ENCODE measurements at places on chromosomes 16 and 17.

DNA sequence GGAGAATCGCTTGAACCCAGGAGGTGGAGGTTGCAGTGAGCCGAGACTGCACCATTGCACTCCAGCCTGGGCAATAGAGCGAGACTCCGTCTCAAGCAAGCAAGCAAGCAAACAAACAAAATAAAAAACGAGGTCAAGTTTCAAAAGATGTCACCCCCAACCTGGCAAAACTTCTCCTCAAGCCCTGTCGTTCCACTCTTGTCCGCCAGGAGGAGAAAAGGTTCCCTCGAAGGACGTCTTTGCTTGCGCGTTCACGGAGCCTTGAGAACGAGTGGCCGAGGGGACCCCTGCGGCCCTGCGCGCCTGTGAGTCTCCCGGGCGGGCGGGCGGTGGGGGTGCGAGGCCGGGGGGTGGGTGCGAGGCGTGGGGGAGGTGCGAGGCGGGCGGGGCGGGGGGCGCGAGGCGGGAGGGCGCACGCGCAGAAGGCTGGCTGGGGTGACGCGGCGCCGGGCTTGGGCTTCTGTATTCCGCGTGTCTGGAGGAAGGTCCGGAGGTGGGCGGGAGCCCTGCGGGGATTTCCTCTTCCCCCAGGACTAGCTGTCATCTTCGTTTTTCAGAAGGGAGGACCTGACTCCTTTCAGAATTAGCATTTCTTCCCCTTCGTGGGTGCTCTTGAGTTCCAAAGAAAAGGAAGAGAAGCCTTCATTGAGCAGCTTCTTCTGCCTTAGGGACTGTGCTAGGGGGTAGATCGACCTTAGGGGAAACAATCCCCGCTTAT, 3.7 kb downstream of the SLC52A1 start:
- DNase-seq: peak; percentile 90

GRCh38 chr16:62462971-62463370, 426.7 kb upstream of the CDH8 start:
- no peak for DNase-seq

GRCh38 chr17:78294356-78294755, 62.9 kb downstream of the TMEM235 start:
- DNase-seq: no peak

GRCh38 chr16:75107505-75107904, 9.1 kb downstream of the LDHD start:
- no peak for DNase-seq

DNA sequence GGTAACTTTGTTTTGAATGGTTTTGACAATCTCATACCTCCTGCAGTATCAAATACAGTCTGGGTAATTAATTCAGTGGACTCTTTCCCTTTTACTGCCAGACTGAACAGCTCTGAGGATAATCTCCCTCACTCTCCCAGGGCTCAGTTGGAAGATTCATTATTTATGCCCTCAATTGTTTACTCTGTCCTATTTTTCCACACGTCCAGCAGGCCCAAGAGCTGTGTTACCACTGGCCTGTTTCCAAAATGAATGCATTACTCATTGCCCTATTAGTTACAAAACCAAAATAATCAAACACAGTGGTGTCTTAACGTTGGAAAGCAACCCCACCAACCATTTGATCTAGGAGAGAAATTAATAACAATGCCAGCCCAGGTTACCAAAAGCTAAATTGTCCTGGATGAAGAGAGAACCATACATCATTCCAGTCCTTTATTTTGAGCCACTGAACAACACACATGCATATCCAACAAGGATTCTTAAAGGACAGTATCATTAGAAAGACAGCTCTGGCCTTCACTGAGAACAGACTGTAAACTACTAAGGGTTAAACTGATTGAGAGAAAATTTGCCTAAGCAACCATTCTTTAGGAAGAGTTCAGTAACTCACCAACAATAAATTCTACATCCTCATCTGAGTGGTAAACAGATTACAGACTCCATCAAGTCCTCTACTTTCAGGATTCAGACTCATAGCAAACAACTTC, 34.5 kb downstream of the FAM222B start:
- DNase-seq: no peak

DNA sequence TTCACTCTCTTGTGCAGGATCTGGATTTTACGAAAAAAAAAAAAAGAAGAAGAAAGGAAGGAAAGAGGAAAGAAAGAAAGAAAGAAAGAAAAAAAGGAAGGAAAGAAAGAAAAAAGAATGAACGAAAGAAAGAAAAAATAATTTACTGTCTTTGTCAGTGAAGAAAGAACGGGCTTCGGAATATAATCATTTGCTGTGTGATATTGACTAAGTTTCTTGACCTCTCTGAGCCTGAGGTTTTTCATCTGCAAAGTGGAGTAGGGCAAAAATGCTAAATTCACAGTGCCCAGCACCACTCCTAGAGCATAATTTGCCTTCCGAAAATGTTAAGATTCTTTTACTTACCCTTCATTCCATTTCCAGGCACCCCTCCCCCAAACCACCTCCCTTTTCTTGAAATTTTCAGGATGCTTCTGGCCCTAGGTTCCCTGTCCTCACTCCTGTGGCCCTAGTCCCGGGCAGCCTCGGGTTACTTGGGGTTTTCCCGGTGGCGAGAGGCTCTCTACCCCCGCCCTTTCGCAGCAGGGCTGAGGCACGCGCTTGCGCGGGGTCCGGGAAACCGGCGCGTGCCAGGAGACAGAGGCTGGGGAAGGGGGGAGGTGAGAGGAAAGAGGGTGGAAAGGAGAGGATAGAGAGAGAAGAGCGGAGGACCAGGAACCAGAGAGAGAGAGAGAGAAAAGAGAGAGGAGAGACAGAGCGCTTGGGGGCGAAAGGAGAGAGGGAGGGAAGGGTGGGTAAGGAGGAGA, at the start of gene CNTNAP1:
TSS of gene CNTNAP1 (plus strand) at position 556 of the 746 bp plus-strand sequence. CDS start 299 bp downstream, outside the sequence.
- DNase-seq: no peak

DNA sequence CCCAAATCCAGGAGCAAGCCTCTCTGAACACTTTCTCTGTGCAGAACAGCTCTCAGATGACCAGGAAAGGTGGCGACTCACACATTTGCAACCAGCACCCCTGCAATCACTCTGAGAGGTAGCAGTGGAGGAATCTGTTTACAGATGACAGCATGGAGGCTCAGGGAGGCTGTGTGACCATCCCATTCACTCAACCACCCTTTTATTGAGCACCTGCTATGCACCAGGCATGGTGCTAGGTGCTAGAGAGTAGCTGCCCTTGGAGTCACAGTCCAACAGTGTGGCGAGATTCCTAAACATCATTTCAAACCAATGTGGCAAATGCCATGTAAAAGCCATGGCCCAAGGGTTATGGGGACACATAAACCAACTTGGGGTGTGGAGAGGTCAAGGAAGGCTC, 1.5 kb upstream of the ITGB4 start:
- no peak for DNase-seq

DNA sequence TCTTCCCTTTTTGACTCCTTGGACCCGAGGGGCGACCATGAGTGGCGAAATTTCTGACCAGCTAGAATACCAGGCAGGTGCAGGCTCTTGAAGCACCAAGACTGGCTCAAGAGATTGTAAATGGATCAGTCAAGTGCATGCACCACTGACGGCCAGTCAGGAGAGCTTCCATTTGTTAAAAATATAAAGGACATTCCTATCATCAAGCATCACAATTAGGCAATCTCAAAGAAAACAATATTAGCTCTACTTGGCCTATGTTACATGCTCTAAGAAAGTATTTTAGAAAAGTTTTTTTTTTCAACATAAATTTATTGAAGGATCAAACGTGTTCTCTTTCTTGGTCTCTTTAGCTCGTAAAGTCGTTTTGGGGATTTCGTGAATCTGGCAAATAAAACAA, 1.5 kb upstream of the PRKCA start:
- DNase-seq: no peak

DNA sequence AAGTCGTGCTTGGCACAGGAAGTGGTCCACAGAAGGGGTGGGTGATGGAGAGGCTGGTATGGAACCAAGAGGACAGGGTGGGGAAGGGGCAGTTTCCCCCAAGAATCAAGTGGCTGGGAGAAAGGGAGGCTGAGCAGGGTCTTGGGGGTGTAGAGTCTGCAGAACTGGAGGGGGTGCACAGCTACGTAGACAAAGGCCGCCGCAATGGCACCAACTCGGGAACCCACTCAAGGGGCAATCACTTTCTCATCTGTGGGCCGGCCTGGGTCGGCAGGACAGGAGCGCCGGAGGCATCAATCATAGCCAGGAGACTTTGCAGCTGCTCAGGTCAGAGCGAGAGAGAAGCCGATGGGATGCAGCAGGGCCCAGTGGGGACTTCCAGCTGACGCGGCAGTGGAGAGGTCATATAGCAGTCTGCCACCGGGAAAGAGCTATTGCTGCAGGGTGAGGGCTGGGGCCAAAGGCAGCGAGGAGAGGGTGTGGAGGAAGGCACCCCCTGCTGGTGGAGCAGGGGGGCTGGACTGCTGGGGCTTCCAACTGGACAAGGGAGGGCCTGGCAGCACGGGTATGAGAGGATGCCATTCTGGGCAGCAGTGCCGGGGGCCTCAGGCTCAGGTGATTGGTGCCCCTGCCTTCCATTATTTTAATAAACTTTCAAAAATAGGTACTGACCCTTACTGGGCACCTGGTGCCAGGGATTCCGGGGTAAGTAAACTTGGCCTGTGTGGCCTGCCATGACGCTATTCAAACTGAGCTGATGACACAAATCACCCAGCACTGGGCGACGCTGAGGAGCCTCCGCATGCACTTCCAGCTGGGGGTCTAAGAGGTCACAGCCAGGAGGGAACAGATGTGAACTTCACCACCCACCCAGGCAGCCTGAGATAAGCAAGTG, 52.5 kb upstream of the MTSS2 start:
- peak; percentile 58 for DNase-seq

DNA sequence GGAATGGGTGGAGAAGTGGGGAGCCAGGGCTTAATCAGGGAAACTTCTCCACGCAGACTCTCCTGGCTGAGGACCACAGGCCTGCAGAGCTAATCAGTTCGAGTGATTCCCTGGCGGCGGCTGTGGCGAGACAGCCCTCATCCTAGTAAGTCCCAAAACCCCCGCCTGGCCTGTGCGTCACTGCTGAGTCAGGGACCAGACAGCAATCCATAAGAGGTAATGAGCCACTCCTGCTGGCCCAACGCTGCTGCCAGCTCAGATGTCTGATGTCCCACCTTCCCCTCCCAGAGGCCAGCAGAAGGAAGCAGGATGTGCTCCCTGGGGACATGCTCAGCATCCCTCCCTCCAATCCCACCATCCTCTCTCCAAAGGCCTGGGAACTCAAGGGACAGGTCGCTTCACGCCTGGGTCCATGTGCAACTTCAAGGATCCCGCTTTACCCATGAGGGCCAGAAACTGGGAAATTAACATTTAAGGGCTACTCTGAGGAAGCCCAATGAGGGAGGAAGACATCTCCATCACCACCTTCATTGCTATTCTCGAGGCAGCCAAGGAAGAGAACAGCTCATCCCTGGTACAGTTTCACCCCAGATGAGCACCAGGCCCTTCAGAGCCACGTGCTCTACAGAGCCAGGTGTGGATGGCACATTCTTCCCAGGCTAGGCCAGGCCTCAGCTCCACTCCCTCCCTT, 7.9 kb downstream of the ACLY start:
- no peak for DNase-seq

- DNase-seq: no peak
These were observed 241.6 kb upstream of the SALL1 start for GRCh38 chr16:51392521-51393187.

DNA sequence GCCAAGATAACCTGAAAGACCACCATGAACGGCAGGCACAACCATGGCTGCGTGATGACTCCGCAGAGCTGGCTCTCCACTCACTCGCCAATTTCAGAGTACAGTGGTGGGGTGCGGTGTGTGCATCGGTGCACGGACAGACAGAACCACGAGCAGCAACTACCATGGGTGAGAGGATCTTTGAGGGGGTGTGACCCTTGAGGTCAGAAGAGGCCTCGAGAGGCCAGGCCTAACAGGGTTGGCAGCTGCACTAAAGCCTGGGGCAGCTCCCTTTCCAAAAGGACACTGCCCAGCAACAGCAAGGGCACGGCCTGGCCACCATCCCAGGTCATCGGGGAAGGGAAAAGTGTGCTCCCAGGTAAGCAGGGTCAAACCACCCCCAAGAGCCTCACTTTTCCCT, 1.9 kb upstream of the ECI1 start:
- peak; percentile 44 for DNase-seq

DNA sequence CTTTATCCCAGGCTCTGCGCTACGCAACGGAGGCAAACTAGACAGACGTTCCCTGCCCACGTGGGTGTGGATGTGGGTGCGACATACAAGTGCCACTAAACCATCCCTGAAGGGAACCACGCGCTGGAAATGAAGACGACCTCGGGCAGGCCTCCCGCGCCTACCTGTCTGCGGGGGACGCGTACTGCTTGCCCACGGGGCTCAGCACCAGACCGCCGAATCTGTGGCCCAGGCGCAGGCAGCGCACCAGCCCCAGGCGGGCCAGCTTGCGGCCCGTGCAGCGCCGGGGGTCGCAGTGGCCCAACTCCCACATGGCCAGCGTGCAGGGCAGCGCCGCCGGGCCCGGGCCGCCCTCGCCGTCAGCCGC, 480 bp downstream of the TSR3 start:
- DNase-seq: no peak

DNA sequence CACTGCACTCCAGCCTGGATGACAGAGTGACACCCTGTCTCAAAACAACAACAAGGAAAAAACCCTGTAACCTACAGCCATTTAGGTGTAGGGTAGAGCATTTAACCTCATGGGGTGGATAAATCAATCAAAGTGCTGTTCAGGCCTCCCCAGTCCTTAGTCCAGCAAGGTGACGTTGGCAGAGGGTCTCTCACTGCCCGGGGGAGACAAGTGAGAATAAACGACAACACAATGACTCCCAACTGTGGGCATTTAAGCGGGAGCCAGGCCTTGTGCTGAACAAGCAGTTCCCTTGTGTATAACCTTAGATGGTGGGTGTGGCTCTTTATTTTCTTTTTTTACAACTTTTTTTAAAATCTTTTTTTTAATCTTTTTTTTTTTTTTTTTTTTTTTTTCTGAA, 29.3 kb downstream of the TMEM92 start:
- no peak for DNase-seq

- DNase-seq: no peak
These were observed 55.2 kb downstream of the GAN start for GRCh38 chr16:81369888-81370504.

DNA sequence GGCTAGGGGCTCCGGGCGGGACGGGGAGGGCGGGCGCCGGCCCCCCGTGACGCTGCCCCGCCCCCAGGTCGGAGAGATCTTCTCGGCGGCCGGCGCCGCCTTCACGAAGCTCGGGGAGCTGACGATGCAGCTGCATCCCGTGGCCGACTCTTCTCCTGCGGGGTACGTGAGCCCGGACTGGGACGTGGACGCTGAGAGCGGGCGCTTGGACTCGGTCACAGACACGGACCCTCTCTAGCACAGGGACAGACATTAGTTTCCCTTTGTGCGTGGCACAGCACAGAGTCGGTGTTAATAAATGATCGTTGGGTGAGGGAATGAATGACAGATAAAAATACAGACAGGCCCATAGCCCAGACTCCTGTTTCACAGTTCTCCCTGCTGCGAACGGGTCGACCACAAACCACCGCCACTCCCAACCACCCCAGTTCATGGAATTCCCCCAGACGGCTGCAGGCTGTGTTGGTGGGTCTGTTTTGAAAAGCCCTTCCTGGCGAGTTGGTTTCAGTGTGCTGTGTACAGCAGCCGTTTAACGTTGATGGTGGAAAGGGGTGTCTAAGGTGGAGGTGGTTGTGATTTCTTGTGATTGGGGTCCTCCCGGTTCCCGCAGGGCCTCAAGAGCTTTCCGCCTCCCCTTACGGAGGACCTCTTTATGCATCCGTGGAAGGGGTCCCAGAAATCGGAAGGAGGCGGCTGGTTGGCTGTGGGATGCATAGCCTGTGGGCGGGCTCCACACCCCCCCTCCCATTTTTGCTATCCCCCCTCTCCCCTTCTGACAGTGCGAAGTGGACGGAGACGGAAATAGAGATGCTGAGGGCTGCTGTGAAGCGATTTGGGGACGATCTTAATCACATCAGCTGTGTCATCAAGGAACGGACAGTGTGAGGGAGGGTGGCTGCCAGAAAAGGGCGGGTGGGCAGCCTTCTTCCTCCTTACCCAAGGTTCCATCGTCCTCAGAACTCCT, 2.9 kb downstream of the RNASEK start:
- peak; percentile 65 for DNase-seq
